ENCODE measurements at places on chromosomes 1 and 21.
A peak's percentile ranks its signal among the peaks of the same experiment; 100 is the strongest.

DNA sequence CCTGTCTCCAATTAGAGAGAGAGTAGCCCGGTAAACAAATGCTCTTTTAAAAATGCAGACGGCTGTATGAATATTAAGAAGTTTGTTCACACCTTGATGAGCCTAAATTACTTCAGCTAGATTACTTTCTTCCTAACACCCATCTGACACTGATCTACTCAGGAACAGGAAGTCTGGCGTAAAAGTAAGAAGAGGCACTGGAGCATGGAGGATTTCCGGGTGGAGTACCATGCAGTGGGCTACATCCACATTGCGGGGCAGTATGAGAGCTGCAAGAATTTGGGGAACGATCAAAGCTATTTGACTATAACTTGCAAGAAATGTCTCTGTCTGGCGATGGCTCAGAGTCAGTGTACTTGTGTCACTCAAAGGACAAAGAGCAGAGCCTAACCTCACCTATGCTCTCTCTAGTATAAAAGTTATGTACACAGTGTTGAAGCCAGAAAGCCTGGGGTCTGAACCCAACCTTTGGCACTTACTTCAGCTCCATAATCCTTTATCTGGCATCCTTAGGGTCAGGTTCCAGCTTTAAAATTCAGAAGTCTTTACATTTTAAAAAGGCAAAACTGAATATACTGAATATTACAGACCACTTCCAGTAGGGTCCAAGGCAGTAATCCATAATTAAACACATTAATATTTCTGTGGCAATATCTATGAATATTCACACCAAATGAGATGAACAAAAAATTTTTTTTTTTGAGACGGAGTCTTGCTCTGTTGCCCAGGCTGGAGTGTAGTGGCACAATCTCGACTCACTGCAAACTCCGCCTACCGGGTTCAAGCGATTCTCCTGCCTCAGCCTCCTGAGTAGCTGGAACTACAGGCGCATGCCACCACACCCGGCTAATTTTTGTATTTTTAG is 7.9 kb upstream of the GNPAT start:
- no peak for DNase-seq

- DNase-seq = peak; percentile 60
Observed at GRCh38 chr1:156625436-156626078, 6.3 kb downstream of the HAPLN2 start.

- DNase-seq = no peak
Observed at GRCh38 chr1:201880928-201881571, 7.6 kb upstream of the SHISA4 start.

DNA sequence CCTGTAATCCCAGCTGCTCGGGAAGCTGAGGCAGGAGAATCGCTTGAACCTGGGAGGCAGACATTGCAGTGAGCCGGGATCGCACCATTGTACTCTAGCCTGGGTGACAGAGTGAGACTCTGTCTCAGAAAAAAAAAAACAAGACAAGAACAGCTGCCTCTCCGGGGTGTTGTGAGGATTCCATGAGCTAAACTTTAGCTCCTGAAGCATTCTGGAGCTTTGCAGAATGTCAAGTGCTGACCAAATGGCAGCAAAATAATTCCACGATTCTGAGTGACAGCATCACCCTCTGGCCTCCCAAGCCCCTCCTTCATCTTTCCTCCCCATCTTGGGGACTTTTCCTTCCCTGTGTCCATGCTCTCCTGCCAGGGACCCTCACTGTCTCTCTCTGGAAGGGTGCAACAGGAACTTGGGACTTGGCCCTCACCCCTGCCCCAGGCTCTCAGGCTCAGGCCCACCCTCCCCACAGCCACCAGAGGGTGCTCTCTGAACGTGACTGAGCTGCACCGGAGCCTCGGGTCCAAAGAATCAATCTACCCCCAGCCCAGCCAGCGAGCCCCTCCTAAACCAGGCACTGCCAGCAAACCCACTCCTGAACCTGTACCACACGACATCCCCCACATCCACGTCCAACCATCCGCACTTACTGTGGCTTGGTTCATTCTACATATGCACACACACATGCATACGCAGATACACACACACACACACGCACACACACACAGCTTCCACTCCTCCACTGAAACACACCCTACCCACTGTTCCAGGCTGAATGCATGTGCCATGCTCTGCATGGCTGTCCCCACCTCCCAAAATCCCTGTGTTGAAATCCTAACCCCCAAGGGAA is 45.7 kb downstream of the ACOT7 start:
- DNase-seq = peak; percentile 68

DNA sequence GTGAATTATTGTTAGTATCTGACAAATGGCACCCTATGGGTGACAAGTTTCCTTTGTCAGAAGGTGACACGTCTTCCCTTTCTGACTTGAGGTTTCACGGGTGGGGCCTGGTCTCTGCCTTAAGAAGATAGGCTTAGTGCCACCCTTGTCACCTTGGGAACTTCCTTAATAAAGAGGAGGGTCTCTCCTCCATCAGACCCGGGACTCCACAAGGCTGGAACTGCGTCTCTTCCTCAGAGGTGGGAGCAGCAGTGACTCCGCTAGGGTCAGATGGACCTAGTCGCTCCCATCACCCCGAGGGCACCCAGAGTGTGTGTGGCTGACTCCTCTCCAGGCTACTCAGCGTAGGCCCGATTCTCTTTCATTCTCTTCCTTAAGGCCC is 774 bp upstream of the WDTC1 start:
- DNase-seq = no peak

- no peak for DNase-seq
Observed at GRCh38 chr21:33372582-33372981, 30.6 kb upstream of the IFNGR2 start.

DNA sequence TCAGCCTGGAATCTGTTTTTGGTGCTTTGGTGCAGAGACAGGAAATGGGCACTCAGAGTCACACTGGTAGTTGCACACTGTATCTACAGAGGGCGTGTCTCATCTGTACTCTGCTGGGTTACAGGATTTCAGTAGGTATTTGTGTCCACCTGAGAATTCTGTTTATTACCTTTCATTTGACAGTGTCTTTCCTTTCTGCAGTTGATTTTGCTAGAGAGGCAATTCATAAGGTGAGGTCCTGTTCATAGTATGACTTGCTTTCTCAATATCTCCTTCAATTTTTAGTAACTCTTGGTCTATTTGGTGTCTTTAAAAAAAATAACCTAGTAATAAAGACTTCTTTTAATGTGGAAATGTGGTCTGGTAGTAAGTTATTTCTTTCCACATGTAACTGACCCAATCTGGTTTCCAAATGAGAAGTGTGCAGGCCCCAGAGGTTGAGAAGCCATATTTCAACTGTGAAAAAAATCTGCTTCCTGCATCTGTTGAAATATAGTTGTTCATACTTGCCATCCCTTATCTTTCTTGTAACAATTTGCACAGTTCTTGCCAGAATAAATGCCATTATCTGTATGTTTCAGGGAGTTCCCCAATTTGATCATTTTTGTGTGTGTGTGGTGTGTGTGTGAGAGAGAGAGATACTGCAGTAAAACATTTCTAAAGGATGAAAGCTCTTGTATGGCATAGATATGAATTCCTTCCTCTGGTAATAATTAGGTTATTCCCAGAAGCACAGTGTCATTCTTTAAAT is 78.4 kb upstream of the DNAJC6 start:
- no peak for DNase-seq

Data from stimulated activated naive CD8-positive, alpha-beta T cell treated with anti-CD3 and anti-CD28 coated beads, Interleukin-15, amount 100 ng/mL, for 72 hours (primary cell).